ENCODE measurements at places on chromosomes 6 and 20.

GRCh38 chr6:140855520-140855919 lies 1277.2 kb upstream of the GJE1 start:
- DNase-seq, result no peak

- DNase-seq, result no peak
Observed at GRCh38 chr6:57256541-57256940, 34.4 kb upstream of the RAB23 start.

GRCh38 chr6:133648581-133648980 lies 240.3 kb upstream of the TCF21 start:
- no peak for DNase-seq

- no peak for DNase-seq
Observed at GRCh38 chr6:1986454-1987243, 258.8 kb downstream of the GMDS start.
